CD4-positive, CD25-positive, alpha-beta regulatory T cell (primary cell): ENCODE measurements at places on chromosomes 7 and 10. TPM values are rescaled to one million over a fixed set of nuclear protein-coding genes. Genes with fewer than 3 reads are reported as not detected.

The DNAJB12 gene
- 40.2 TPM for total RNA-seq

The TMEM106B gene
- 19.0 TPM for total RNA-seq

The HTR5A gene
- total RNA-seq: not detected

The KIF11 gene
- 3.0 TPM for total RNA-seq

The CFAP43 gene
- total RNA-seq: not detected

The CPVL gene
- total RNA-seq: 0.96 TPM

The CC2D2B gene
- total RNA-seq: 3.1 TPM

The FEZF1 gene
- total RNA-seq: not detected

The TYW1 gene
- 25.7 TPM for total RNA-seq

The LSM8 gene
- 38.6 TPM for total RNA-seq
